Natural killer cell (primary cell): ENCODE measurements at places on chromosomes 13 and 19. TPM values are rescaled to one million over a fixed set of nuclear protein-coding genes. Genes with fewer than 3 reads are reported as not detected.

DNA sequence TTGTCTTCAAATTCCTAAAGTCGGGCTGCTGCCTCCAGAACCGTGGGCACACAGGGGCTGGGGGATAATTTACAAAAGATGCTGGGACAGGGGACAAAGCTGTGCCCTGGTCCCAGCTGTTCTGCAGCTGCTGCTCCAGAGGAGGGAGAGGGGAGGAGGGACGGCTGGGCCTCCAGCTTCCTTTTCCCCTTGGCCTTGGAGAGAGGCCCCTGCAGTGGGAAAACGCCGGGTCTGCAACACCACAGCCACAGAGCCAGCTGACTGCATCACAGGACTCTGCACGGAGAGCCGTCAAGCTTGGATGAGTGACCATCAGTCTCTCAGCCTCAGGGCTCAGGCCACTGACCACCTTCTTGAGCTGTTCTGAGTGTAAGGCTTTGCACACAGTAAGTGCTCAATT is 6.1 kb downstream of the DOCK6 start:
- H3K27me3 ChIP-seq: no peaks in the 10 kb centered on the region
- no peaks in the 10 kb centered on the region for H3K4me1 ChIP-seq
- no peaks in the 10 kb centered on the region for H3K36me3 ChIP-seq
- DNase-seq: no peak

- peak overlapping the region; percentile 77 for H3K27ac ChIP-seq
- peaks cover 31% of the 10 kb centered on the region for H3K4me1 ChIP-seq
- no peak for DNase-seq
- H3K27me3 ChIP-seq: no peaks in the 10 kb centered on the region
These were observed 844 bp downstream of the ARRDC2 start for GRCh38 chr19:18008814-18009213.

GRCh38 chr13:46324976-46325375 is 62.1 kb downstream of the RUBCNL start:
- no peak overlapping the region for H3K4me3 ChIP-seq
- no peak for DNase-seq
- no peaks in the 10 kb centered on the region for H3K36me3 ChIP-seq
- no peaks in the 10 kb centered on the region for H3K27me3 ChIP-seq
- peaks cover 8% of the 10 kb centered on the region for H3K4me1 ChIP-seq

Gene CLEC4G
- total RNA-seq: not detected

DNA sequence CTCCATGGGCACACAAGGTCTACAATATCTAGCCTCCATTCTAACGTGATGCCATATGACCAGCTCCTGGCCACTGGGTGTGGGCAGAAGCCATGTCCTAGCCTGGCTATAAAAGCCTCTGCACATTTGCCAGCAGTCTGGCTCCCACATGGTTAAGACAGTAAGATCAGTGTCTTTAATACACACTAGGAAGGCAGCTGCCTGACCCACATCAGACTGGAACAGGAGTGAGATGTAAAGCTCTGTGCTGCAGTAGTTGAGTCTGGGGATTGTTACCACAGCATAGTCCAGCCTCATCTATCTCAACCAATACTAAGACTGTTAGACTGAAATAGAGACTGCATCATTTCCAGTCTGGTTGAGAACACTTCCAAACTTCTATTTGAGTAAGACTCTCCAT is 533.1 kb downstream of the IRS2 start:
- no peak for DNase-seq
- no peaks in the 10 kb centered on the region for H3K27me3 ChIP-seq
- peaks cover 5% of the 10 kb centered on the region for H3K4me1 ChIP-seq
- H3K27ac ChIP-seq: no peak overlapping the region
- H3K4me3 ChIP-seq: no peak overlapping the region

Gene ZNF226
- total RNA-seq: 16.0 TPM

Gene SIGLEC5
- 0.90 TPM for total RNA-seq

Gene GRIK5
- 0.31 TPM for total RNA-seq

DNA sequence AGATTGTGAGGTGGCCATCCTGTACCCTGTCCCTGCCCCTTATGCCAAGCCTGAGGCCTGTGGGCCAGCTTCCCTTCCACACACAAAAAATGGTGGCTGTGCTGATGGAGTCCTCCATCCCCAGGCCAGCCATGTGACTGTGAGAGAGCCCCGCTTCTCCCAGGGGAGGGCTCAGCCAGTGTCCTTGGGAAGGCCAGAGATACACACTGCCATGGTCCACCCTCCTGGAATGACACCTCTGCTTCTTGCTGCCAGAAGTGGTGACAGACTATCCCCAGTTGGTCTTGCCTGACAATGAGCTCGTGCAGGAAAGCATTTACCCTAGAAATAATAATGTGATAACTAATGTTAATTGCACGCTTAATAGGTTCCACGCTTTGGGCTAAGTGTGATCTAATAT is 38.0 kb downstream of the FAM124A start:
- no peaks in the 10 kb centered on the region for H3K36me3 ChIP-seq
- no peak overlapping the region for H3K27ac ChIP-seq
- no peak overlapping the region for H3K4me3 ChIP-seq
- H3K27me3 ChIP-seq: no peaks in the 10 kb centered on the region

DNA sequence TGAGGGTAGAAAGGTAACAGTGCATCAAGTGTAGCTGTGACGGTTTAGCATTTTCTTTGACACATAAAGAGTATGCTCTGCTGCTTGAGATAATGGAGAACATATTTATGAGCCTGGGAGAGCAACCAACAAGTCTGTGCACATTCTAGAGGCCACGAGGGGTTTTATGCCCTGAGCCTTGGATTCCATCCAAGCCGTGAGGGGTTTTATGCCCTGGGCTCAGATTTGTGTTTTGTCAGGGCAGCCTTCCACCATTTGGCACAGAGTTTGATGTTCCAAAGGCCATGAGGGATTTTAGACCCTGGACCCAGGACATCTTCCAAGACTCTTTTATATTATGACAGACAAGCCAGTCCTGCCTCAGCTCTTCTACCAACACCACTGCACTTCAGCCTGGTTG is 106.4 kb downstream of the ZNF486 start:
- H3K27ac ChIP-seq: no peak overlapping the region
- DNase-seq: no peak
- no peak overlapping the region for H3K4me3 ChIP-seq
- no peaks in the 10 kb centered on the region for H3K27me3 ChIP-seq

DNA sequence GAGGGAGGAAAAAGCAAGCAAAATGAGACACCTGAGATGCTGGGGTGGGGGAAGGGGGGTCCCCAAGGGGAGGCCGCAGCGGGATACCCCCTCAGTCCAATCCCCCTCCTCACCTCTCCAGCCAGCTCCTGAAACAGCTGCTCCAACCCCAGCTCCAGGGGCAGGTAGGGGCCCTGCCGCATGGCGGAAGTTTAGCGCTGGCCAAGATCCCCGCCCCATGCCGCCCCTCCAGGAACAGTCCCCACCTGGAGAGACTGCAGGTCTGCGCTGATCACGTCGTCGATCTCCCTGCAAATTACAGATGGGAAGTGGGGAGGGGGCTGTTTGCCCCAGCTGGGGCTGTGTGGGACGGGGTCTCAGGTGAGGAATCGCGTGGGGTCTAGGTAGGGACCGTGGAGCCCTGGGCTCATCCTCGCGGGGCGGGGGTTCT is 9.0 kb downstream of the CAPN12 start:
- DNase-seq: peak; percentile 48
- H3K27ac ChIP-seq: peak overlapping the region; percentile 78
- H3K4me3 ChIP-seq: peak overlapping the region; percentile 72
- no peaks in the 10 kb centered on the region for H3K27me3 ChIP-seq
- H3K4me1 ChIP-seq: peaks cover 83% of the 10 kb centered on the region

DNA sequence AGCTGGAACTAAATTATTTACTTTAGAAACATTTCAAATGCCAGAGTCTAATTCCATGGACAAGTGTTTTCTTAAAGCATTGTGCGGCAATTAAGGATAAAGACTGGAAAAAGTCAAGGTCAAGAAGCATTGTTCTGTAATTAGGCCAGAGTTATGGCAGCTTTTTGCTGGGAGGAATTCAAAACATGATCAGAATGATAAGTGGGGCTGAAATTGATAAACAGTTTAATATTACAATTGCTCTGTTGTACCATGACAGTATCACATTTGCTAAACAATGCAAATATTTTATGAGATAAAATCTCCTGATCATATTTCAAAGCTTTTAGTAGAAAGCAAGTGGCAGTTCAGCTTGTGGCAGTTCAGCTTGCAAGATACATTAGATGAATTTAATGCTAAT is 513.7 kb downstream of the GPC6 start:
- DNase-seq: no peak
- H3K4me1 ChIP-seq: no peaks in the 10 kb centered on the region
- no peak overlapping the region for H3K4me3 ChIP-seq
- no peaks in the 10 kb centered on the region for H3K36me3 ChIP-seq
- no peak overlapping the region for H3K27ac ChIP-seq

Gene SULT2B1
- total RNA-seq: 0.40 TPM

Gene ZNF560
- total RNA-seq: not detected

GRCh38 chr13:112159575-112160547 is 92.9 kb downstream of the SOX1 start:
- H3K4me1 ChIP-seq: no peaks in the 10 kb centered on the region
- no peak overlapping the region for H3K4me3 ChIP-seq
- H3K27ac ChIP-seq: no peak overlapping the region
- H3K36me3 ChIP-seq: no peaks in the 10 kb centered on the region
- no peak for DNase-seq

DNA sequence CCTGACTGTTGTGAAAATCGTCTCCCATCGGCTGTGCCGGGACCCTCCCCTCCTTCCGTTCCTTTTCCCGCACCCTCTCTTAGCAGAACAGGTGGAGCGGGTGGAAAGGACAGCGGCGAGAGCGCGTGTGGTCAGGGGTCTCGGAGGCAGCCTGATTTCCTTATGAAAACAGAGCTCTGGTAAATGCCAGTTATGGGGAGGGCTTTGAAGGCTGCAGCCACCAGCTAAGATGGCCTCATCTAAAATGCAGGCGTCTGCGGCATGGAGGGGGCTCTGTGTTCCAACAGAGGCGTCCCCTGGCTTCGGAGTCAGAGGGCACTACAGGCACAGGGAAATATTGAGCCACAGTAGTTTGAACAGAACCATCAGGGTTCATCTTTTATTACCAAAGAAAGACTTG is 93.8 kb upstream of the SOX1 start:
- H3K4me1 ChIP-seq: no peaks in the 10 kb centered on the region
- H3K27ac ChIP-seq: no peak overlapping the region
- H3K27me3 ChIP-seq: no peaks in the 10 kb centered on the region
- H3K4me3 ChIP-seq: no peak overlapping the region

- H3K27ac ChIP-seq: no peak overlapping the region
- peaks cover 29% of the 10 kb centered on the region for H3K36me3 ChIP-seq
- no peak overlapping the region for H3K4me3 ChIP-seq
- DNase-seq: no peak
- H3K4me1 ChIP-seq: no peaks in the 10 kb centered on the region
- no peaks in the 10 kb centered on the region for H3K27me3 ChIP-seq
These were observed 16.2 kb downstream of the CARS2 start for GRCh38 chr13:110689711-110690110.

DNA sequence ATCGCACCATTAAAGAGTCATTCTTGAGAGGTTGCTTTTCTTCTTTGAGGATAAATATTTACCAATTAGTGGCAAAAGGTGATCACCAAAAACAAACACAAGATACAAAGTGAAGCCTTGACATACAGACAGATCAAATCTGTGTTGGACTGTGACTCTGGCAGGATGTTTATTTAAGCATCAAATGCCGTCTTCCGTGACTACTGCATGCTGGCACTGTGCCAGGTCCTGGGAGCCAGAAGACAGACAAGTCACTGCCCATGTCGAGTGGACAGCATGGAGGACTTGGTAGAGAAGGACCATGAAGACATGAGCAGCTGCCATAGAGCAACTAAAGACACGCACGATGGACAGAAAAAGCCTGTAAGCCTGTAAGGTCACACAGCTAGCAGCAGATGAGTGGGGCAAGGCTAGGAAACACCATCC is 92.8 kb upstream of the FARP1 start:
- no peak overlapping the region for H3K27ac ChIP-seq
- no peaks in the 10 kb centered on the region for H3K4me1 ChIP-seq
- no peaks in the 10 kb centered on the region for H3K27me3 ChIP-seq
- no peaks in the 10 kb centered on the region for H3K36me3 ChIP-seq
- DNase-seq: no peak
- H3K4me3 ChIP-seq: no peak overlapping the region

- no peak overlapping the region for H3K4me3 ChIP-seq
- H3K27me3 ChIP-seq: no peaks in the 10 kb centered on the region
- no peak for DNase-seq
- no peak overlapping the region for H3K27ac ChIP-seq
- no peaks in the 10 kb centered on the region for H3K36me3 ChIP-seq
- H3K4me1 ChIP-seq: no peaks in the 10 kb centered on the region
These were observed 161.4 kb upstream of the SOX1 start for GRCh38 chr13:111905609-111905945.

- peak overlapping the region; percentile 46 for H3K27ac ChIP-seq
- H3K4me1 ChIP-seq: peaks cover 14% of the 10 kb centered on the region
- peak overlapping the region; percentile 54 for H3K4me3 ChIP-seq
These were observed 569 bp upstream of the MCF2L start for GRCh38 chr13:112968380-112968909.

- no peak overlapping the region for H3K4me3 ChIP-seq
- H3K27me3 ChIP-seq: no peaks in the 10 kb centered on the region
- no peak overlapping the region for H3K27ac ChIP-seq
- DNase-seq: no peak
These were observed 93.8 kb downstream of the CRYL1 start for GRCh38 chr13:20431687-20432384.

GRCh38 chr13:80884056-80884785 is 543.3 kb upstream of the SPRY2 start:
- no peak overlapping the region for H3K27ac ChIP-seq
- DNase-seq: no peak
- no peak overlapping the region for H3K4me3 ChIP-seq
- H3K36me3 ChIP-seq: no peaks in the 10 kb centered on the region
- H3K4me1 ChIP-seq: peaks cover 5% of the 10 kb centered on the region

DNA sequence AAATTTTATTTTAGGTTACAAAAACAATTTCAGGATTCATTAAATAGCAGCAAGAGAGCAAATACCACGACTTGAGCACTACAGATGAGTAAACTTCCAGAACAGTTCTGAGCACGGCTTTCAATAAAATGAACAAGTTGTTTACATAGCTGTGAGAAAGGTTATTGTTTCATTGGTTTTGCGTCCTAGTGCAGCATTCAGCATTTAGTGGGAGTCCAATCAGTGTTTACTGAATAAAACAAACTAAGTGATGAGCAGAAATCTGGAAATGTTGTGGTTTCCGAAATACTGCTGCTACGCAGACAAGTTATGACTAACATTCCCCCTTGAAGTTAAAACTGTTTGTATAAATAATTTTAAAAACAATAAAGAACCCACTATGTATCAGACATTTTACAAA is 251.5 kb upstream of the STARD13 start:
- no peaks in the 10 kb centered on the region for H3K27me3 ChIP-seq
- H3K27ac ChIP-seq: no peak overlapping the region
- no peaks in the 10 kb centered on the region for H3K4me1 ChIP-seq
- H3K36me3 ChIP-seq: no peaks in the 10 kb centered on the region
- H3K4me3 ChIP-seq: no peak overlapping the region
- no peak for DNase-seq
